Fibroblast of villous mesenchyme (primary cell): ENCODE measurements at places on chromosomes 13 and 19. TPM values are rescaled to one million over a fixed set of nuclear protein-coding genes. Genes with fewer than 3 reads are reported as not detected.

Gene MTUS2
- 0.32 and 1.3 TPM in 2 replicates for total RNA-seq

DNA sequence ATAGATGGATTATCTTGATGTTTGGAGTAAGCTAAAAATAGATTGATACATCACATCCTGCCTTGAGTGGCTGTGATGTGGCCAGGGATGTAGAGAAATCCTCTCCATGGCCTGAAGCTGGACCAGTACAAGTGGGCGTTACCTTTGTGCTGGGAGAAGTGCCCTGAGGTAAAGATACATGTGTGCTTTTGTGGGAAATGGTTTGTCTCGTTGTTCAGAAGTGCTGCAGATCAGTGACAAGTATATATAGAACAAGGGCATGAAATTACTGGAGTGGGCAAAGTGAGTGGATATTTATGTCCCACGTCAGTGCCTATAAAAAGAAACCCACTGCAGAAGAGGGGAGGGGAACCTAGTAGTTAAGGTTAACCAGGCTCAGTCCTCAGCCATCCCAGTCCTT, 12.2 kb upstream of the ZNF304 start:
- peak; percentile 66 for DNase-seq

GRCh38 chr19:50224986-50225747, 21.7 kb downstream of the MYH14 start:
- DNase-seq: no peak

- DNase-seq: no peak
These were observed 113.6 kb downstream of the NBEA start for GRCh38 chr13:35055705-35056104.

Gene HIPK4
- total RNA-seq: under 0.01 TPM in 2 replicates

DNA sequence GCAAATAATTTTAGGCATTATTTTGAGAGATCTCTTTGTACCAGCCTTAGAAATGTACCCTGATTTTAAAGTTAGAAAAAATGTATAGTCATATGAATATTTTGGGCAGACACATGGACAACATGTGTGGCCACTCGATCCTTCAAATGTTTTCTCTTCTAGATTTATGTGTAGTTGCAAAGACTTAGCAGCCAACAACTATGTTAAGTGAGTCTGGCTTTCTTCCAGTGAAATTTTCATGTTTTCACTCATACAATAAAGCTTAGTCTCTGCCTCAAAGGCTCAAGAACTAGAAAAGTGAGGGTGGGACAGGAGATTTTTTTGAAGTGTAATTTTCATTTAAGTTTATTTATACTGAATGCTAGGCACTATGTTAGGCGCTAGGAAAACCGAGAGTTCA, 207.7 kb upstream of the DACH1 start:
- no peak for DNase-seq

GRCh38 chr13:111322001-111322915, 1.8 kb downstream of the TEX29 start:
- no peak for DNase-seq

DNA sequence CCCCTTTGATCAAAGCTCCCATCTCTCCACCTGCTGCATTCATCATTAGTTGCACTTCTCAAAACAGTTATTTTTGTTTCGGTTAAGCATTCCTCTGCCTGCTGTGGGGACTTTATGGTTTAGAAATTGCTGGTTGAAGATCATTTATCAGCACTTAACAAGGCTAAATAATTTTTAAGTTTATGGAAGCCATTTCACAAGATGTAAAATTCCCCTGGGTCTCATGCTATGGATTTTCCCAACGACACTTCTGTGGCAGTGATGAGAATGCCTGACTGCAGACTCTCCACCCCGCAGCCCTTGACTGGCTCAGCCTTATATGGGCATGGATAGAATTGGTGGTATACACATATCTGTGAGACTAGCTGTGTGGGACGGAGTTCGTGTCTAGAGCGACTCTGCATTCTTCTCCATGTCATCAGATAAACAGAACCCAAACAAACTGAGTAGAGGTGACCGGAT, 52.8 kb downstream of the COL4A2 start:
- peak; percentile 89 for DNase-seq

Gene RGL3
- total RNA-seq: 0.32 and 1.3 TPM in 2 replicates

DNA sequence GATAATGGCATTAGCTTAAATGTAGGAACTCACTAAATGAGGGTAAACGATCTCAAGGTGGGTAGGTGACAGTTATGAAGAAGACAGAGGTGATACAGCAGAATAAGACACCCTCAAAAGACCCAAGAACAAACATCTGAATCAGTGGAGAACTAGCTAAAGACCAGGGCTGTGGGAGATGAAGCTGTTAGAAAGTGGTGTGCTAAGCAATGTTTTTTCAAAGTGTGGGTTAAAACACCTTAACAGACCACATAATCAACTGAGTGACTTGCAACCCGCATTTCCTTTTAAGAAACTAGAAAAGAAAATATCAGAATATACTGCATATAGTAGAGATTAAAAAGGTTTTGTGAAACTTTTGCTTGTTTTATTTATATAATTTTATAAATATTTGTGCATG, 70.0 kb downstream of the ZDHHC20 start:
- no peak for DNase-seq

DNA sequence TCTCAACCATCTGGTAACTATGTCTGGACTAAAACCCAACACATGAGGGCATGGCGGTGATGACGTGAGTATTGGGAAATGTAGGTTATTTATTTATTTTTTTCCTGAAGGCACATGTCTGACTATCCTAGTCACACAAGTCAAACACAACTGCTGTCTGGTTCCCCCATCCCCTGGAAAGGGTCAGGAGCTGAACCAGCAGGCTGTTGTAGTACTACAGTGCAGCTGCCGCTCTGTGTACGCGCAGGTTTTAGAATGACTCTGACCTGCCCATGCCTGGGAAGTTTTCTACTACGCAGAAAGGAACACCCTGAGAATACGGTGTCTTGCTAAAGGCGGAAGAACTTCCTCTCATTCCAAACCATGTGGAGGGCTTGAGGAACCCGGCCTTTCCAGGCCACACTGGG, 1.2 kb downstream of the SLC7A1 start:
- DNase-seq: peak; percentile 86

- DNase-seq: peak; percentile 41
These were observed 1.3 kb upstream of the KLF12 start for GRCh38 chr13:74135326-74136083.

DNA sequence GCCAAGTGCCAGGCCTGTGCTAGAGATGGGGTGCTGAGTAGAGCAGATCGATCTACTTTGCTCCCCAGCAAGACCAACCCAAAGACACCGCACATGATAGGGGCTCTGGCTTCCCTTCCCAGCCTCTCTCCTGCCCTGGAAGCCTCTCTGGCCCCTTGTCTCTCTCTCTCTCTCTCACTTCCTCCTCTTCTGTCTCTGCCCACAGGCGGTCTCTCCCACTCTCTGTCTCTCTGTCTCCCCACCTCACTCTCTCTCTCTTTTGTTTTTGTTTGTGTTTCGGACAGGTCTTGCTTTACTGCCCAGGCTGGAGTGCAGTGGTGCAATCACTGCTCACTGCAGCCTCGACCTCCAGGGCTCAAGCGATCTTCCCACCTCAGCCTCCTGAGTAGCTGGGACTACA, 1.3 kb downstream of the SELENOV start:
- no peak for DNase-seq

GRCh38 chr13:91184244-91184926, 163.1 kb upstream of the MIR17HG start:
- no peak for DNase-seq

GRCh38 chr19:28514166-28514565, 698.8 kb downstream of the UQCRFS1 start:
- DNase-seq: no peak

GRCh38 chr13:75481176-75482069, 546 bp downstream of the TBC1D4 start:
- DNase-seq: no peak

Gene KLK15
- not detected in 2 replicates for total RNA-seq

- DNase-seq: no peak
These were observed 929 bp upstream of the TNFSF13B start for GRCh38 chr13:108268466-108269112.

GRCh38 chr13:30923418-30923817, 9.0 kb upstream of the TEX26 start:
- DNase-seq: no peak

Gene MIDN
- 14.2 and 15.5 TPM in 2 replicates for total RNA-seq

DNA sequence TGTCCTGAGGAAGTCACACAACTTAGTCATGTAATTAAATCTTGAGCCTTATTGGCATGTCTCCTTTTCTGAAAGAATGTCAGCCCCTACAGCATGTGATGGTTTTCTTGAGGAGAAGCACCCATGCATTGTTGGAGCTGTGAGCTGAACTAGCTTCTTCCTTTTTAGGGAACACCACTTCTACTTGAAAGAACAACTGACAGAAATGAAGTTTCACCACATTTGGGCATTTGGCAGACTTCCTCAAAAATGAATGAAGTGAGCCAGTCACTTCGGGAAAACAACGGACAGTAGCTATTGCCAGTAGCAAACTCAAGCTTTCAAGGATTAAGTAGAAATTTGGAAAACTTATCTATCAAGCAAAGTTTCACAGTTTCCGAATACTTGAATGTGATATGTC, 1351.3 kb downstream of the EFNB2 start:
- DNase-seq: no peak

DNA sequence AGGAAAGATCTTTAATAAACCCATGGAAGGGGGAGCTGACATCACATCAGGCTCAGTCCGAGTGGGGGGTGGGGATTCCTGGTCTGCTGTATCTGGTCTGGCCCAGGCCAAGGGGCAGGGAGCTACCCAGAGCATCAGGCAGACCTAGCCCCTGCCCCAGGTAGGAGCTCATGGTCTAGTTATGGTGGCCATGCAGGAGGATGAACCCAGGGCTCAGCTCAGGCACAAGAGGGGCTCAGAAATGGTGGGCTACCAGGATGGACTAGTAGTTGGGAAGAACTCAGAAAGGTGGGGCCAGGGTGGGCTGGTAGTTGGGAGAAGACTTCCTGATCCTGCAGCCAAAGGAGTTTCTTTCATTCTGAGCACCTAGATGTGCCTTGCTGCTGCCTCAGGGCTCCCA, 14.3 kb downstream of the VSTM2B start:
- DNase-seq: no peak

Gene SBK2
- total RNA-seq: not detected in 2 replicates

DNA sequence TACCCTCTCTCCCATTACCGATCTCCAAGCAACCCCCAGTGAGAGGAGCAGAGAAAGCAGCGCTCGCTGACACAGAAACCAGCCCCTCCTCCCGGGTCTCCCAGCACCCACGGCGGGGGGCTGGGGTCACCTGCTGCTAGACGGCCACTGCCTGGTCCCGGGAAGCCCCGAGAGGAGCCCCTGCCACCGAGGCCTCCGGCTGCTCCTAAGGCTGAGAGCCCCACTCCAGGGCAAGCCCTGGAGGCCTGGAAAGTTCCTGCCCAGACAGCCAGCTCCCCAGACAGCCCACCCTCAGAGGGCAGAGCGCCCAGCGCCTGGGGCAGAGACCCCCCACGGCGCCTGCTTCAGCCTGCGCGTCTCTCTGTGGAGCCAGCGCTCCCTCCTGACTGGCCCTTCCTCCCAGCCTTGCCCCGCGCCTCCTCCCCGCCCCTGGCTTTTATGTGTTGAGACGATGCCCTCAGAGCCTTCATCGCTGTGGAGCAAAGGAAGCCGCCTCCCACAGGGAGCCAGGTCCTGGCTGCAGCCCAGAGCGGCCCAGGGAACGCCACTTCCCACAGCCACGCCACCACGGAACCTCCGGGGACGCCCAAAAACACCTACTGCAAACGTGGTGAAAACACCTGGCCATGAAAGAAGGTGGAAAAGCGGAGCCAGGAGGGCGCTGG, 51.1 kb downstream of the MLLT1 start:
- DNase-seq: no peak

DNA sequence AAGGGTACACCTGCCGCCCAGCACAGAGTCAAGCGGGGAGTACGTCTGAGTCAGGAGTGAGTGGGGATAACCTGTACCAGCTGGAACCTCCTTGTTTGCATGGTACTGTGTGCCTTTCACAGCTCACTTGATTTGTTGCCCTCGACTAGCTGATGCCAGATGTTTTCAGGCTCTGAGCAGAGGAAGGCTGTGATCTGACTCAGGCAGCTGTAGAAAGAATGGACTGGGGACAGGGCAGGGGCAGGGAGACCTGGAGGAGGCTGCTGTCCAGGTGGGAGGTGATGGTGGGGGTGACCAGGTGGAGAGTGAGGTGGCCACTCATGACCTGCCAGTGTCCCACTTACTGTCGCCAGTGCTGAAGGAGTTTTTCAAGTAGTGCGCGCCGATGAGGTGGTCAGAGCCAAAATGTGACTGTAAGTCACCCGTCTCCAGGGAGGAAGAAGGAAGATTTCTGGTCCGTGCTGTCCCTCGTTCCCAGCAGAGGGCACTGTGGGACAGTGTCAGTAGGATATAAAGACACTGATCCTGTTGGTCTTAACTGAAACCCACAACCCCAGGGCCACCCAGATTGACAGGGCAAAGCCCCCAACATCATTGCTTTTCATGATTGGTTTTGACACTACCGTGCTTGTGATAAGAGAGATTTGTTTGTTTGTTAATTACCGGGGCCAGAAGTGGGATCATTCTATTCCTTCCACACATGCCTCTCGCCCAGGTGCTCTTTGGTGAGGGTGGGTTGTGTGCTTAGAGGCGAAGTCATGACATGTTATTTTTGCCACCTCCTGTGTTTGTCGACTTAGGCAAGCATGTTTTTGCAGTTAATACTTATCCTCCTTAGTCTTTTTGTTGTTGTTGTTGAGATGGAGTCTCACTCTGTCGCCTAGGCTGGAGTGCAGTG, 128.4 kb downstream of the DPF1 start:
- DNase-seq: peak; percentile 73

GRCh38 chr13:21050288-21051197, 10.8 kb downstream of the LATS2 start:
- DNase-seq: peak; percentile 63

DNA sequence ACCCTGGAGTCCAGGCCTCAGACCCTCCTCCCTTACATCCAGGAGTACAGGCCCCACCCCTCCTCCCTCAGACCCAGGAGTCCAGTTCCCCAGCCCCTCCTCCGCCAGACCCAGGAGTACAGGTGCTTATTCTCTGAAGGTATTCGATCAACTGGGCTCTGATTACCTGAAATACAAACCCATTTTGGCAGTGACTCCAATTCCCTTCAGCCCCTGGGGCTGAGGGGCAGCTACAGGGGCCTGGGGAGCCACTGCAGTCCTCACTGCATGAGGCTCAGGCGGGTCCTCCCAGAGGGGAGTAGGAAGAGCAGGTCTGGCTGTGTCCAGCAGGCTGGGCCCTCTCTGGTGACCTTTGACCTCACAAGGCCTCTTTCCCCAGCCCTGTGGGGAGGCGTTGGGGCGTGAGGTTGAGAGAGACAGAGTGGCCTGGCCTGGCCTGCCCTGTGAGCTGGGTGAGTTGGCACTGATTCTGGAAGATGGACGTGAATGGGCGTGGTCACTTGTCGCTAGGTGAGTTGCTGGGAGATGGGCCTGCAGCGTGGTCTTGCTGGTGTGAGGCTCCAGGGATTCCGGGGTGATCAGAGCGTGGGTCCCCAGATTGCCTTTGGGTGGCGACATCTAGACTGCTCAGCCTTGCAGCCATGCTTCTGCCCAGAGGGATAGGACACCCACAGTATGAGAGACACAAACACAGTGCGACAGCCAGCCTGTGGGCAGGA, 3.1 kb downstream of the BCAT2 start:
- no peak for DNase-seq
